ENCODE measurements at places on chromosomes 4 and X.

- peak; percentile 85 for DNase-seq
These were observed 16.7 kb upstream of the AFAP1 start for GRCh38 chr4:7956270-7956808.

DNA sequence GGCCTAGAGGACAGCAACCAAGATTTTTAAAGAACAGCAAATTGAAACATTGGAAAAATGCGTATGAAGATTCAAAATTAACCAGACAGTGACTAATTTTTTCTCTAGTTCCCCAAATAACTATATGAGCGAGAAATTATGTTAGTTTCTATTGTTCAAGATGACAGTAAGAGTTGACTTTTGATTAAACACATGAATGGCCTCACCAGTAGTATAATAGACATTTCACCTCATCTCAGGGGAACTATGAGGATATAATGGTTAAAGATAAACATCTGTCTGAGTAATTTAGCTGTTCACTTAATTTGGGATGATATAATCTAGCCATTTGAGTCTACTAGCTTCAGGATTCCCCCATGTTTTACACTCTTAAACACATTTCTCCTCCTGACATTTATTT is 380.9 kb upstream of the NWD2 start:
- DNase-seq, result no peak

- DNase-seq, result no peak
These were observed 16.0 kb downstream of the XK start for GRCh38 chrX:37701588-37701987.

GRCh38 chr4:185920171-185920570 is 108.2 kb upstream of the SORBS2 start:
- peak; percentile 94 for DNase-seq

DNA sequence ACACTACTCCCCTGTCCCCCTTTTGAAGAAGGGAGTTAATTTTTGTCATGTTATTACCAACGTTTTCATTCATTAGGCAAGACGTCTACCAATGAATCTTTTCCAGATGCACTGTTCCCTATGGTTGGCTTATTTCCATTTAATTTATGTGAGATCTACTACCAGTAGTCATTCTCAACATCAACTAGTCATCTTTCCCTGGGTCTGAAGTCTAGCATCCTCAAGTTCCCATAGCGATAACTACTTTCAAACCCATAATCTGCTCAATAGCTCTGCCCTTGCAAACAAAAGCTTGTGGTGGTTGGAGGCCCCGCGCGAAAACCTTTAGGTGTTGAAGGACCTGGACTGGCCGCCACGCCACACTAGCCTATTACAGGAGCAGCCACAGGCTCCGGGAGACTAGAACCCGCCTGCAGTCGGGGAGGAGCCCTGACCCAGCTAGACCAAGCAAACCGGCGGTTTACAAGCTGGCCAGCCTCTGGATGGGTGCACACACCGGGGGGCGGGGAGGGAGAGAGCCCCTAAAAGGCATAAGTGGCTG is 746 bp downstream of the PPAT start:
- DNase-seq, result peak; percentile 62

DNA sequence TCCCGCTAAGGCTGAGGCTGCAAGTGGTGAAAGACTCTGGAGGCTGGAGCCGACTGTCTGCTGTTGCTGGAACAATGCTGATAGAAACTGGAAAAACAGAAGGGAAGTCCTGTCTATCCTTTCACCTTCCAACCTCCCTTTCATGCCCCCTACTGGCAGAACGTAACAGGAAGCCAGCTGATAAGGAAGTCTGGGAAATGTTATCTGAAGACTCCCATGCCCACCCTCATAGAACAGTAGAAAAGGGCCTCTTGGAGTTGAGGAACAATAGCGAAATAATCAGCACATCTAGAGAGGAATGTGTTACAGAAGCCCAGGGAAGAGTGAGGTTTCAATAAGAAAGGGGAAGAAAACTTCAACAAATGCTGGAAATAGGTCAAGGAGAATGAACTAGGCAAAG is 117.1 kb upstream of the DKK2 start:
- peak; percentile 30 for DNase-seq

Measured in HT1080 (cell line).